ENCODE measurements at places on chromosomes 2 and 18.

DNA sequence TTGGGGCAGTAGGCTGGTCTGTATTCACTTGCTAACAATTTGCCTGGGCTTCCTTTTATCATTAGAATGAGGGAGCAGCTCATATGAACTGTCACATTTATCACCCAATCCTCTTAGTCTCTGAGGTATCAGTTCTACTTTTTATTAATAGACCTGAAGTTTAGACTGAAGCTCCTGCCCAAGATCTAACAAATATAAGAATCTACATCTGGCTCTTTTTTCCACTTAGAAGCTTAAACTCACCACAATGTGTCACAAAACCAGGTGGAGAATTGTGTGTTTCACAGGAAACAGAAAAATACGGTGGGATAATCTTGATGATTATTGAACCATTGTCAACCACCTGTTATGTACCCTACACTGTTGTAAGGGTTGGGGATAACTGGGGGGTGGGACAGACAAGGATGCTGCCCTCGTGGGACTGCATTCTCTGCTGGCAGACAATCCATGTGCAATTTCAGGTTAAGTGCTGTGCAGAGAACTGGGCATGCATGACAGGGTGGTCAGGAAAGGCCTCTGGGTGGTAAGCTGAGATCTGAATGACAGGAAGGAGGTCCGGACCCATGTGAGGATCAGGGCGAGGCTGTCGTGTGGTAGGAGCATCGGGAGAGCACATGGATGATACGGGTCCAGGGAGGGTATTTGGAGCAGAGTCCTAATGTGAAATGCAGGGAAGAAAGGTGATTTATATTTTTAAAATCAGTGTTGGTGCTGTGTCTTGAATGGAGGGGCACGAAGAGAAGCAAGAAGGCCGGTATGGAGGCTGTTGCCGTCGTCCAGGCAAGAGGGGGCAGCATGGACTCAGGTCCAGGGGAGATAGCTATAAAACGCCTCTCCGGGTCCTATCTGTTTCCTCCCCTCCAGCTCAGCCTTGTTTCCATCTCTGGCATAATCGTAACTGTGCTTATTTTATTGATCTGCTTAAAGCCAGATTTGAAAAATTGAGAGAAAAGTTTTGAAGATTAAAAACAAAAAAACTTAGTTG is 17.6 kb downstream of the MYL12B start:
- no peak for DNase-seq

GRCh38 chr2:118842661-118843482 is 4.6 kb downstream of the EN1 start:
- DNase-seq = no peak

DNA sequence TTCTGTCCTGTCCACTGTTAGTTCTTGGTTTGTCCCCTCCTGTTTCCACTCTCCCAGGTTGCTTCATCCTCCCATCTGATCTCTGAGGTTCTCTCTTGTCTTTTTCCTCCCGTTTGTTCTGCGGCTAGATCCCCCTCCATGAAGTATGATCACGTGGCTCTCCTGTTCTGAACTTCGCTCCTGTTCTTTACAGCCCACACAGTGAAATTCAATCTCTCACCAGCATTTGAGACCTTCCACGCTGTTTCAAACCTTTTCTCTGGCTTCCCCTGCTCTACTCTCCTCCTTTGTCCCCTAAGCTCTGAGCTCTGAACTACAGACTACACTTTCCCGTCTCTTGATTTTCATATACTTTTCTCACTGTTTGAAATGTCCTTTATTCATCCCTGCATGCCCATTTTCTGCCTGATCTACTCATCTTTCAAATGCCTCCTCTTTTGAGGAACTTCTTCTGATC is 83.5 kb downstream of the OSBPL6 start:
- DNase-seq = no peak

- no peak for DNase-seq
Measured at GRCh38 chr2:9074930-9075329, 71.4 kb upstream of the MBOAT2 start.

DNA sequence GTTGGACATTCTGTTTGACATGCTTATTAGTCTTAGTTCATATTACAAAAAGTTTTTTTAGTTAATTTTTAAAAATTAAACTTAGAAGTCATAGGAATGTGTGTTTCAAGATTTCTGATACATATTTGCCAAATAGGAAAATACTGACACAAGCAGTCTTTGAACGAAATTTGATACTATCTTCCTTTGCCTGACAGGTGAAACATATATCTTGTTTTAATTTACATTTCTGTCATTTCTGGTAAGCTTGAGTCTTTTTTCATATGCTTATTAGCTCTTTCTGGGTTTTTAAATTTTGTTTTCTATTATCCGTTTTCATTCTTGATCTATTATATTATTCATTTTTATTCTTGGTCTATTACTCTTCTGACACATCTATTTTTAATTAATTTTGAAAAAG is 24.5 kb downstream of the ITGAV start:
- no peak for DNase-seq

GRCh38 chr2:169664600-169664977 is 29.6 kb downstream of the CFAP210 start:
- DNase-seq = no peak

DNA sequence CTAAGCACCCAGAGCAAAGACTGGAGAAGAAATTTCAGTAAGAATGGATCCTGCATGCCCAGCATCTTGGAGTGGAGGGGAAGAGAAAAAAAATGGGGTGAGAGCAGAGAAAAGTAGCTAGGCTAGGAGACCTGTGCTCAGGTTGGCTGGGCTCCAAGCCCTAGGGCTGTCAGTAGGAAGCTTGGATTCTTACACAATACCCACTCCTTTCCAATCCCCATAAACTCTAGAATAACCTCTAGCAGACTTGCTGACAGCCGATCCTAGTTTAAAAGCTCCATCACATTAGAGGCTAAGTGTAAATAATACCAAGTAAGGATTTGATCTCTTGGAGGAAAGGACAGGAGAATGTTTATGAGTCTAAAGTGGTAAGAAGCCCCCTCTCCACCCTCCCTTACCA is 46.2 kb upstream of the NABP1 start:
- DNase-seq = no peak

DNA sequence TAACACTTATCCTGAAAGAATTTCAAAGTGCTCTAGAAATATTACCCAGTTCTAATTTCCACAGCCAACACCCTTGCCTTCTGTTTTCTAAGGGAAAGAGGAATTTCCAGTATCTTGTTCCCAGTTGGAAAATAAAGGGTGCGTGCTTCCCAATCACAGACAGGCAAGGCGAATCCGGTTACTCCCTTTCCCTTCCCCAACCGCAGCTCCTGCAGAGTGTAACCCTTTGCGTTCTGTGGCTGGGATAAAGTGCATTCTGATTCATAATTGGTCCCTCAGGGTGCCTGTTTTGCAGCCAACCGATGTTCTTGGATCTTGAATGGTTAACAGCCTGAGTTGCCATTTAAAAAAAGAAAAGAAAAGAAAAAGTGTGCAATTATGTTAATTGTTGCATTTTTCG is 40.6 kb upstream of the PGAP1 start:
- no peak for DNase-seq

DNA sequence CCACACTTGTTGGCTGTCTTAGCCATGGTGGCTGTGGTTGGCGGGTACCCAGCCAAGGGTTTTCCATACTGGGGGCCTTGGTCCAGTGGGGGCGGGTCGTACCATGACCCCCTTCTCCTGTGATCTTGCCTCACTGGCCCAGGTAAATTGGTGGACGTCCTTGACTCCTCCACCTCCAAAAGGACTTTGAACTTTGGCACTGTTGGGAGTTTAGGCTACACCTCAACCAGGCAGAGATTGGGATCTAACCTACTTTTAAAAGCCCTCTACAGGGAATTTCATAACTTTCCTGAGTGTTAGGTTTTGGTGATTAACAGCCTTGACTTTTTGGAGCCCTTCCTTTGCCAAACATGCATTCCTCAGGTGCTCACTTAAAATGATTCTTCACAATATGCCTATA is 106.7 kb downstream of the NEDD4L start:
- DNase-seq = no peak

DNA sequence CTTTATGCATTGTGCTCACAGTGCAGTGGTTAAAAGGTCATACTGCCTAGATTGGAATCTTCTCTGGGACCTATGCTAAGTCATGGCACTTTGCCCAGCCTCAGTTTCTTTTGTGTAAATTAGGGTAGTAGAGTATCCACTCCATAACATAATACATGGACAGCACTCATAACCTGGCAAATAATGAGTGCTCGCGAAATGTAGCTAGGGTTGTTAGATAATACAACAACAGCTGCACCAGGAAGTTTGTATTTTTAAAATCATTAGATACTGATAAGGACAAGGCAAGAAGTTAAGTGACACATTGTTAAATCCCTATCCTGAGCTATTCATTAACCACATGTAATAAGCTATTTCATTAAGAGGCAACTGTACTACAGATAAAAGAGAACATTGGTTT is 13.8 kb upstream of the PLA2R1 start:
- no peak for DNase-seq

- no peak for DNase-seq
Measured at GRCh38 chr18:12041561-12041960, 52.1 kb upstream of the ANKRD62 start.

DNA sequence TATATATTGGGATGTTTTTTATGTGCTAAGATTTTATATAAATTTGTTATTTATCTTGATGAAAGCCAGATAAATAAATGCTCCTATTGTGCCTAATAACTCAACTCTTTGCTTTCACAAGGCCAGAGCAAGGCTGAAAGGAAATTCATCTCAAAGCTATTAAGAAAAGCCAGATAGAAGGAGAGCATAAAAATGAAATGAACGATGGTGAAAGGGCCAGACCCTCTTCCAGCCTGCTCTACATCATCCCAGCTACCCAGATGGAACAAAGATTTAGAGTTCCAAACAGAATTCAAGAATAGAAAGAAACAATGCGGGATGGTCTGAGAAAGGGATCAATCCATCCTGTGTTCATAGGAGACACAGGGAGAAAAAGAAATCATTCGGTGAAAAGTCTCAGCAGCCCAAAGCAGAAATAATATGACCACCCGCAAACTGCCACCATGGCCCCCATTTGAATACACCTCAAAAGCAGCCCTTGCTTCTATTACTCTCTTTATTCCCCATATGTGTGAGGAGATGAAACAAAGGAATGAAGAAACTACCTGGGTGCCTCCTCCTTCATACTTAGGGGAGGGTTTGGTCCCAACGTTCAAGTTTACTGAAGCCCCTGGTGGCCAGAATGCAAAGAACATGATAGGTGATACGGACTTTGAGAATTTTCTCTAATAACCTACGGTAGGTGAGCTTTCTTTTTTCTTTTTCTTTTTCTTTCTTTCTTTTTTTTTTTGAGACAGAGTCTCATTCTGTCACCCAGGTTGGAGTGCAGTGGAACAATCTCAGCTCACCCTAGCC is 110.1 kb upstream of the FBXO11 start:
- no peak for DNase-seq

DNA sequence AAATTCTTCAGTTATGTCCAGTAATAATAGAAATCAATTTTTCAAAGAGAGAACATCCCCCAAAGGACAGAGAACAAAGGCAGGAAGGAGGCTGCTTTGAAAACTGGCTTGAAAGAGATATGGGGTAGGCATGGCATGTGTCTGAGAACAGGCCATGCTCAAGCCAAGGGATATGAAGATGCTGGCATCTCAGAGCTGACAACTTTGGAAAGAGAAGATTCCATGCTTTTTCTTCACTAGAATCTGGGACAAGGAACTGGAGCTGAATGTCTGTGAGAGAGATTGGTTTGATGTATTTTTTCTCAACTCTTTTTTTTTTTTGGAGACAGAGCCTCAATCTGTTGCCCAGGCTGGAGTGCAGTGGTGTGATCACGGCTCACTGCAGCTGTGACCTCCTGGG is 139.8 kb upstream of the DLX2 start:
- DNase-seq = no peak

- DNase-seq = no peak
Measured at GRCh38 chr2:239896075-239896474, 129.1 kb downstream of the NDUFA10 start.

DNA sequence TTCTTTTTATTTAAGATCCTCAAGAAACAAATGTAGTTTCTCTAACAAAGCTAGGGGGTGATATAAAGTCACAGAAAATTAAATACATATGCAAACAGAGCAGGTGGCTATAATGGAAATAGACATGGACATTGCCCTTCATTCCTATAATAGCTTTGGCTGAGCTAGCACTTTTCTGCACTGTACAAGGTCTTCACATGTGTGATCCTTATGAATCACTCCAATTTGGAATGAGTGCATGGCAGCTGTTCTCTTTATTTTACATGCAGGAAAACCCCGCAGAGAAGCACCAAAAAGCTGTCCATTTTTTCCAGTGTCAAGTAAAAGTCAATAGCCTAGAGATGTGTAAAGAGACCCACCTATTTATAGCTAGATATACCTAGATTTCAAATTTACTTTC is 747.4 kb upstream of the SLC8A1 start:
- no peak for DNase-seq

DNA sequence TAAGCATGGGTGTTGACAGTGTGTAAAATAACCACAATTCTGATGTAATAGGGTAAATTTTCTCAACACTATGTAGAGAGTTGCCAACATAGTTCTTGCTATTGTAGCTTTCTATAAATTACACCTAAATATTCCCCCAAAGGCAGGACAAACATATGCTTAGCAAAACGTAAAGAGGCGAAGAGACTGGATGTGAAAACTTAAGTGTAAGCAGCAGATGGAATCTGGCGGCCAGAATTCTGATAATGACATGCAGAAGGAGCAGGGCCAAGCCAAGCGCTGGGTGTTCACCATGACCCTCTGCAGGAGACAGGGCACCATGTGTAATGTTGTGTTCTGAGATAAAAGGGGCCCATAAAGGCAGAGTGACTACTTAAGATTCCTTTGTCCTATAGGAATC is 105.2 kb upstream of the ZNF521 start:
- no peak for DNase-seq

DNA sequence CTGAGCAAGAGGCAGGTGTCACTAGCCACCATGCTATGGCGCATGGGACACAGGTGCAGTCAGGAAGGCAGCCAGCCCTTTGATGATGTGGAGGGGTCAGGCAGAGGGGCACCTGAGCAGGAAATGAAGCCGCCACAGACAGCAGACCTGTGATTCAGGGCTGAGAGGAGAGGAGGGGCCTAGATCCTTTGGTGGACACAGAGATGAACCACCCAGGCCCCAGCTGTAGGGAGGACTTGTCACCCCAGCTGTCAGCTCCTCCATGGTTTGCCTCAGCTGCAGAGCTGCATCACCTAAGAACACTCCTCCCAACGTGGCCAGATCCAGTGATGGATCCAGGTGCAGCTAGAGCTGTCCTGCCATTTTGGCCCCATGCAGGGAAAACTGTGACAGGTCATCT is 11.6 kb downstream of the ASB18 start:
- DNase-seq = no peak

GRCh38 chr18:24628326-24628725 is 167.9 kb downstream of the HRH4 start:
- DNase-seq = no peak

DNA sequence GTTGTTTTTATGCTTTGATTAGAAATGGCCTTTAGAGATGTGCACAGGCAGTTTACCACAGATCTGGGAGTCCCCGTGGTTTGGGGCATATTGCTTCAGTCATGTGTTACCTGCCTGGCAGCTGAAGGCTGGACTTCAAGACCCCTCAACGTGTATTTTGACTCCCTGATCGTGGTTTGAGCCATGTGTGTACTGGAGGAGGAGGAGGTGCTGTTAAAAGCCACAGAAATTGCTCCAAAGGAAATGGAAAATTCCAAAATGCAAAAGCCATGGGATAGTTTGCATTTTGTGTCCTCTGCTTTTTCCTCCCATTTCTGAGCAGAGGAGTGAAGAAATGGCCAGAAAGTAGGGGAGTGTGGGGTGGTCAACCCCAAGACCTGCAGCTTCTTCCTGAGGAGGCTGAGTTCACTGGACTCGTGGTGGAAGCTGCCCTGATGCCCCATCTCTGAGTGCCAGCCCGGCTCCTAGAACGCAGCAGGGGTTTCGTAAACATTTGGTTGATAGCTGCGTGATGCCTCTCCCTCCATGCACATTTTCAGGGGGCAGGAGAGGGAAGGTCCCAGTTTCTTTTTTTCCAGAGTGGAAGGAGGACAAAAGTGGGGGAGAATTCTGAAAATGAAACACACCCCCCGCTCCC is 45.7 kb downstream of the ITGB1BP1 start:
- DNase-seq = no peak
